T-helper 1 cell (primary cell): ENCODE measurements at places on chromosomes 6 and 20.

GRCh38 chr6:124622351-124622750 lies 339.9 kb upstream of the RNF217 start:
- no peak for DNase-seq

DNA sequence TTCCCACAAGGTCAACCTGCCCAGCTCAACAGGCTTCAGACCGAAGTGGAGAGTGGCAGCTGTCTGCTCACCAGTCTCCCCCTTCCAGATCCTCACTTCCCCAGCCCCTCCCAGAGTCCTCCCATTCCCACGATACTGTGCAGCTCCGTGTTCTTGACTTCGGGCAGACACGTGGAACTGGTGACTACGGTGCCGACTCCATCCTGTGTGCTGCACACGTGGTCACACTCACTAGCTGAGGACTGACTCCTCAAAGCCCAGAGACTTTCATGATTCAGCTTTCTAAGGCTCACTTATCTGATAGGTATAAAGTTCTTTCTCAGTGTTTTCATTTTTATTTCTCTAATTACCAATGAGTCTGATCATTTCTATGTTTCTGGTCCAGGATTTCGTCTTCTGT lies 32.4 kb downstream of the GABRR2 start:
- no peak for DNase-seq

- DNase-seq: no peak
Observed at GRCh38 chr6:141464490-141464889, 668.2 kb upstream of the GJE1 start.

- no peak for DNase-seq
Observed at GRCh38 chr6:72955666-72956065, 269.6 kb downstream of the KHDC1L start.

DNA sequence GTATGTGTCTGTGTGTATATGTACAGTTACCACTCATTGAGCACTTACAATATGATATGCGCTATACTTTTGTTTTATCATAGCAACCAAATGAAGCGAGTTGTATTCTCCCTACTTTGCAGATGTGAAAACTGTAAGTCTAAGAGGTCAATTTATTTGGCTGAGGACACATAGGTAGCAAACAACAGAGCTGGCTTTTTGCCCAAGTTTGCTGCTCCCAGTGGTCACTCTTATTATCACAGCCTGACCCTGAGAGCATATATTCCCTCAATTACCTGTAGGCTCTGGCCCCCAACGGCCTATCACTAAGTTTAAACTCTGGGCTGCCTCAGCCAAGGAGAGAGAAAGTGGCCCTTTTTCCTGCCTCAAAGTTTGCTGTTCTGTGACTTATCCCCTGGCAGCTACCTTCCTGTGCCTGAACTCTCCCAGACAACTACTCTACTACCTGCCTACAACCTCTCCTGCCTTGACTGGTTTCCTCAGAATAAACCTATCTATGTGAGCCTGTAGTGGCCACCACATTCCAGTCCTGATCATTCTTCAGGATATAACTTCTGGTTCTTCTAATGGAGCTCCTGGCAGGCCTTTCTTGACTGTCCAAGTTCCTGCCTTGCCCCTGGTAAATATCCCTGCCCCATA lies 221.8 kb downstream of the FRK start:
- no peak for DNase-seq

GRCh38 chr6:39053854-39054576 lies 5.4 kb downstream of the GLP1R start:
- DNase-seq: no peak

DNA sequence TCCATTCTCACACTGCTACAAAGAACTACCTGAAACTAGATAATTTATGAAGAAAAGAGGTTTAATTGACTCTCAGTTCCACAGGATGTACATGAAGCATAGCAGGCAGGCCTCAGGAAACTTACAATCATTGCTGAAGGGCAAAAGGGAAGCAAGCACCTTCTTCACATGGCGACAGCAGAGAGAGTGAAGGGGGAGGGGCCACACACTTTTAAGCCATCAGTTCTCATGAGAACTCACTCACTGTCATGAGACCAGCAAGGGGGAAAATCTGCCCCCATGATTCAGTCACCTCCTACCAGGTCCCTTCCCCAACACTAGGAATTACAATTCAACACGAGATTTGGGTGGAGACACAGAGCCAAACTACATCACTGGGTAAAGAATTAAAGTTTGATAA lies 12.5 kb upstream of the ENPP1 start:
- no peak for DNase-seq

GRCh38 chr6:122996794-122997505 lies 915 bp downstream of the CLVS2 start:
- DNase-seq: no peak

- no peak for DNase-seq
Observed at GRCh38 chr6:44923444-44923843, 404.7 kb upstream of the RUNX2 start.

- DNase-seq: no peak
Observed at GRCh38 chr6:145507239-145507638, 228.1 kb downstream of the EPM2A start.

- no peak for DNase-seq
Observed at GRCh38 chr6:21840428-21840827, 246.9 kb downstream of the SOX4 start.

GRCh38 chr6:155088856-155089255 lies 93.7 kb downstream of the TIAM2 start:
- DNase-seq: no peak

- no peak for DNase-seq
Observed at GRCh38 chr6:154432533-154433476, 76.2 kb upstream of the IPCEF1 start.

- DNase-seq: no peak
Observed at GRCh38 chr20:52682237-52682636, 289.9 kb upstream of the TSHZ2 start.

DNA sequence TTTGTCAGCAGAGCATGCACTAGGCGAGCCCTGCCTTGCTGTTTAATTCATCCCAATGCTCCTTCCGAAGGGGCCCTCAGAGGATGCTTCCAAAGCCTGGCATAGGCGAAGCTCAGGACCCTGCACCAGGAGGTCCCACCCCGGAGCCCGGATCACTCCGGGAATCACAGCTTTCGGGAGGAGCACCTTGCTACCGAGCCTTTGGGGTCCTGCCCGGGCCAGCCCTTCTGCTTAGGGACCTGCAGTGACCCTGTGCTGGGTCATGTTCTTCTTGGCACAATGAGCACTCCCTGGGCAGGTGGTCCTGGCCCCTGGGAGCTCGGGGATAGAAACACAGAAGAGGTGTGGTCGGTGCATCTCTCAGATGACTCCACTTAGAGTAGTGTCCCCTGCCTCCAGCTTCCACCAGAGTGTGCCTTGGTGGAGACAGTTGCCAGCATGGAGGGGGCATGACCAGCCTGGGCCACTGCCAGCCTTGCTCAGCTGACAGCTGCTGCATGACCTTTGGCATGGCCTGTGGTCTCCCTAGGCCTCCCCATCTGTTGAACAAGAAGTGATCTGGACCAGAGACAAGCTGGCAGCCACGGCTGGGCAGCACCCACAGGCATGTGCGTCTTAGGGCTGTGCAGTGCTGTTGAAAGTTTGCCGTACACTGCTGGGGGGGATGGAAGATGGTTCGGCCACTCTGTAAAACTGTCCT lies 44.7 kb upstream of the SLCO4A1 start:
- DNase-seq: no peak

DNA sequence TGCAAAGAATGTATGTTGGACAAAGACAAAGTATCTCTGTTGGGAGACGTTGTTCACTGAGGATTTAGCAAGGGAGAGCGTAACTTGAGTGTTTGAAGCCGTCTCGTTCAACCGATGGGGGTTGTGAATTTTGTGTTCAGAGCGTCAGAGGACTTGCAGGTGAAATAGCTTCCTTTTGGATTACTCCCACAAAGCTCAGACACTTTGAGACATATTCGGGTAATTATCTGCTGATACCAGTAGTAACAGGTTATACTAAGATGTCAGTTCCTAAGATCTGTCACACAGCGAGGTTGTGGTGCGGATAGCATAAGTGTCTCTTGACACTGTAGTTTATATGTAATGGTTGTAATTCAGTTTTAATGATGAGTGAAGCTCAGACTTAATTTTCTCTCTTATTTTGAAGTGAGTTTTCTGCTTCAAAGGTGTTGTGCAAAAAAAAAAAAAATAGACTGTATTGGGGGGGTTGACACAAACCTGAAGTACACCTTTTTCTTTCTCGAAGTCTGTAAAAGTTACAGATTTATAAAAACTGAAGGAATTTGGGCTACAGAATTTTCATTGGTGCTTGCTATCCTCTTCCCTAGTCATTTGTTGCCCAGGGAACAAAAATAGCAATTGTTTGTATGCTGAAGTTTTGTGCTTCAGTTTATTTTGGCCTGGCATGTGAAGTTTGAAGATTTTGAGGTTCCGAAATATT lies 1.7 kb downstream of the ASXL1 start:
- peak; percentile 40 for DNase-seq
